Midbrain (tissue), 1 donor: ENCODE measurements at places on chromosomes 7 and 10.

DNA sequence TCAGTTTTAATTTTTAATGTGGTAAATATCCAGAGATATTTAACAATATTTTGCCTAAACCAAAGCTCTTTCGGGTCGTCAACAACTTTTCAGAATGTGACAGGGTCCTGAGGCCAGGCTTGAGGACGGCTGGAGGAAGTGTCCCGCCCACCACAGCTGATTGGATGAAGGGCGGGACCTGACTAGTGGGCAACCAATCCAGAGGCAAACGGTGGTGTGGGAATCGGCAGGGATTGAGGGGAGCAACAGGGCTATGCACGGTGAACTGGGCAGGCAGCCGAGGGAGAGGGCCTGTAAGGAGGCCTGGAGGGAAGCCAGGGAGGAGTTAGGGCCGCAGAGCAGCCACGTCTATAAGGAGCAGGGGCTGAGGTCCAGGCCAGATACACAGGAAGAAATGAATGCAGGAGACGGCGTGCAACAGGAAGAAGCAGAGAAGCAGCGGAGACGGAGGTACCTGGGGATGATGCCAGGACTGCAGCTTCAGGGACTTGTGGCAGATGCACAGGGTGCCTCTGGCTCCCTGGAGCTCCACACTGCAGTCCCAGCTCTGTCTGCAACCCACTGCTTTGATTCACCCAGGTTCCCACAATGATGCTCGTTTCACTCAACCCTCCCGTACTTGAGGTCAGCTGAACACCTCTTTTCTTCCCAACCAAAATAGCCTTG lies 46.1 kb upstream of the ZMIZ1 start:
- no peak for DNase-seq

GRCh38 chr7:133275446-133276095 lies 22.7 kb downstream of the EXOC4 start:
- no peak for DNase-seq

DNA sequence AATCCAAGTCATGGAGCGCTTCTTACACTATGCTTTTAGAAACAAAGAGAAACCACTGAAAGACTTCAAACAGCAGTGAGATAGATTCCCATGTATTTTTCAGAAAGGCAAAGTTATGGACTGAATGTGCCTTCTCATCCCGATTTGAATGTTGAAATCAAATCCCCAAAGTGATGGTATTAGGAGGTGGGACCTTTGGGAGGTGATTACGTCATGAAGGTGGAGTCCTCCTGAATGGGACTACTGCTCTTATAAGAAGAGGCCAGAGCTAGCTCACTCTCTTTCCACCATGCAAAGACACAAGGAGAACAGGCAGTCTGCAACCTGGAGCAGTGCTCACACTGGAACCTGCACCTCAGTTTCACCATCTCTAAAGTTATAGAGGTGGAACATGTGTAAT lies 1279.8 kb downstream of the GATA3 start:
- DNase-seq: no peak

- DNase-seq: no peak
Observed at GRCh38 chr7:143285470-143285778, 666 bp downstream of the TMEM139 start.

- no peak for DNase-seq
Observed at GRCh38 chr7:28536259-28536658, 123.9 kb downstream of the CREB5 start.

GRCh38 chr10:11861341-11861740 lies 38.2 kb downstream of the PROSER2 start:
- no peak for DNase-seq

GRCh38 chr7:131076711-131077181 lies 250.9 kb upstream of the MKLN1 start:
- DNase-seq: no peak

DNA sequence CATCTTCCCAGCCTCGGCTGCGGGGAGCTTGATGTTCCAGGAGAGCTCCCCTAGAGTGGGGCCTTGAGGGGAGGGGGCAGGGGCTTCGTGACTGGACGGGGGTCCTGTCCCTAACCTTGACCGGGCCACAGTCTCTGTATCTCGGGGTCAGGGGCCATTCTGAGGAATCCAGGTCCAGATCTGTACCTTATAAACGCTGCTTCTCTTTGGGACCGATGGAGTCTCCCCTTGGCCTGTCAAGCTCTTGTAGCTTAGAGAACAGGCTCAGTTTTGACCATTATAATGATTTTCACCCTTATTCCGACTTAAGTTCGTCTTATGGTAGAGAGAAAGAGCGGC lies 831 bp downstream of the ZKSCAN5 start:
- no peak for DNase-seq

- DNase-seq: no peak
Observed at GRCh38 chr10:12834116-12834665, 167.3 kb downstream of the CCDC3 start.

DNA sequence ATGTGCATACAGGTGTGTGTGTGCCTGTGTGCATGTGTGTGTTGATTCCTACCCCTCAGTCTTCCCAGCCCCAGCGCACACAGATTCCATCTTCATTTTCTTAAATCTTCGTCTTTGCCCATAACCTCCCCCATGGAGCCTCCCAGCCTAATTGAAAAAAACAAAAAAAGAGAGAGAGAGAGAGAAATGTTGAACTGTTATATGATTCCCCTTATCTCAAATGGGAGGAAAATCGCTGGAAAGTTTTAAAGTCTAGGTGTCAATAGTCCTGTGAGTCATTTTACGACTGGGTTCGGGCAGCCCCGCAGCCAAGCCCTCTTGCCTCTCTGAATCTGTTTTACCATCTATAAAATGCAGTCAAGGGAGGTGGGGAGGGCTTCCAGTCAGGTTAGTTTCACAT lies 60.9 kb downstream of the SPOCK2 start:
- no peak for DNase-seq

- peak; percentile 89 for DNase-seq
Observed at GRCh38 chr10:124992462-124993344, 50.8 kb downstream of the ZRANB1 start.

- no peak for DNase-seq
Observed at GRCh38 chr7:141558544-141559183, 7.5 kb downstream of the AGK start.

GRCh38 chr10:69515699-69516259 lies 57.4 kb downstream of the NEUROG3 start:
- DNase-seq: peak; percentile 33

DNA sequence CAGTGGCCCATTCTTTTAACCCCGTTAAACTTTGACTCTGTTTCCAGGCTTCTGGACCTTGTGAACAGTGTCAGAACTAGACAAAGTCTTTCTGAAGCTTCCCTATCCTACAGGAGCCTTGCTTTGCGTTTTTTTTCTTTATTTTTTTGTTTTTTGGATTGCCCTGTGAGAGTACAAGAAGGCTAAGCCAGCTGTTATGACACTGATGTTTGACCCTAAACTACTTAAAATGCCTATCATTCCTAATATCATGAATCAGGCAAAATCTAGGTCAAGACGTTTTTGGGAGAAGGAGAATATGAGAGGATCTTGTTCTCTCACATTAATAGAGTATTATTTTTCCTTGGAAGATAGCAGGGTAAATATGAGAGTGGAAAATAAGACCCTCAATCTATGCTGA lies 79.8 kb downstream of the EPDR1 start:
- no peak for DNase-seq

- no peak for DNase-seq
Observed at GRCh38 chr7:74284781-74285259, 4.4 kb upstream of the CLIP2 start.

GRCh38 chr7:55463686-55464262 lies 98.6 kb downstream of the LANCL2 start:
- no peak for DNase-seq

DNA sequence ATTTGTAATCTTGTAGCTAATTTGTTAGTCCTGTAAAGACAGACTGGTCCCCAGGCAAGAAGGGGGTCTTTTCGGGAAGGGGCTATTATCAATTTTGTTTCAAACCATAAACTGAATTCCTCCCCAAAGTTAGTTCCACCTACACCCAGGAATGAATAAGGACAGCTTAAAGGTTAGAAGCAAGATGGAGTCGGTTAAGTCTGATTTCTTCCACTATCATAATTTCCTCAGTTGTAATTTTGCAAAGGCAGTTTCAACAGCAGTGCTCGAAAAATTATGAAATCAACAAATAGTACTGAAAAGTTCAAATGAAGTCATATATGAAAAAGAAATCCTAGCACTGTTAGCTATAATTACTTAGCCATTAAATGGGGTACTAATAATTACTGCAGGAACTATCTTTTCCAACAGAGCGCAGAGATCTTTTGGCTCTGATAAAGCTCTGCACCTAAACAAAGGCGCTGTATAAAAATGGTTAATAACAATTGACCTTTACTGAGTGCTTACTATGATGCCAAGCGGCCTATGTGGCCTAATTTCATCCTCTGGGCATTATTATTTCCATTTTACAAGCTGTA lies 756 bp upstream of the SEC24C start:
- DNase-seq: no peak

- DNase-seq: no peak
Observed at GRCh38 chr7:148963583-148964482, 64.5 kb downstream of the PDIA4 start.

- no peak for DNase-seq
Observed at GRCh38 chr7:113519472-113519871, 399.3 kb downstream of the PPP1R3A start.

DNA sequence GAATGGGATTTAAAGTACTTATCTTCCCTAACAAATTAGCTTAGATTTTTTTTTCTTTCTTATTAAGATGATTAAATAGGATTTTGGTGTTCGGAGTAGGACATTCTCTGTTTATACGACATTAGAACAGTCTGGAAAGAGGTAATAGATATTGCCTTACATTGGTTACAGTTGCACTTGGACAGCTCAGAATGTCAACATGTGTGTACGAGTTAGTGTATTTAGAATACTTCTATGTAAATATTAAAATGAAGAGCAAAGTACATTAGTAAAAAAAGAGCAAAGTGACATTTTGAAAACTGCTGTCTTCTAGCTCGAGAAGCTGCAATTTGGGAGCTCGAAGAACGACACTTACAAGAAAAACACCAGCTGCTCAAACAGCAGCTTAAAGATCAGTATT lies 51.5 kb downstream of the SLK start:
- DNase-seq: no peak

GRCh38 chr10:3353235-3353634 lies 180.7 kb upstream of the PITRM1 start:
- no peak for DNase-seq

DNA sequence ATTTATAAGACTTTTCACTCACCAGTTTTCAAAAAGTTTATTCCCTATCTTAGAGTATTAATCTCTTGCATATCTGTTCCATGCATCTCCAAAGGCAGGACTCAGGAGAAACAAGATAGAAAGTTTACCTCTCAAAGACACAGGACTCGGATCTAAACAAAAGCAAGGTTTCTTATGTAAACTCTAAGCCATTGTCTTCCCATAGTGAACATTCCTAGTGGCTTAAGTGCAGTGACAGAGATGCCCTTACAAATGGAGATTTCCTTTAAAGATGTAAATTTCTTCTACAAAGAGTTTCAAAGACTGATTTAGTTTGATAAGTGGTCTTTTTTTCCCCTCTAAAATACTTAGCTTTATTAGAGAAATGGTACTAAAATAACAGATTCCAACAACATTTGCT lies 209.8 kb downstream of the ACTR3B start:
- no peak for DNase-seq

DNA sequence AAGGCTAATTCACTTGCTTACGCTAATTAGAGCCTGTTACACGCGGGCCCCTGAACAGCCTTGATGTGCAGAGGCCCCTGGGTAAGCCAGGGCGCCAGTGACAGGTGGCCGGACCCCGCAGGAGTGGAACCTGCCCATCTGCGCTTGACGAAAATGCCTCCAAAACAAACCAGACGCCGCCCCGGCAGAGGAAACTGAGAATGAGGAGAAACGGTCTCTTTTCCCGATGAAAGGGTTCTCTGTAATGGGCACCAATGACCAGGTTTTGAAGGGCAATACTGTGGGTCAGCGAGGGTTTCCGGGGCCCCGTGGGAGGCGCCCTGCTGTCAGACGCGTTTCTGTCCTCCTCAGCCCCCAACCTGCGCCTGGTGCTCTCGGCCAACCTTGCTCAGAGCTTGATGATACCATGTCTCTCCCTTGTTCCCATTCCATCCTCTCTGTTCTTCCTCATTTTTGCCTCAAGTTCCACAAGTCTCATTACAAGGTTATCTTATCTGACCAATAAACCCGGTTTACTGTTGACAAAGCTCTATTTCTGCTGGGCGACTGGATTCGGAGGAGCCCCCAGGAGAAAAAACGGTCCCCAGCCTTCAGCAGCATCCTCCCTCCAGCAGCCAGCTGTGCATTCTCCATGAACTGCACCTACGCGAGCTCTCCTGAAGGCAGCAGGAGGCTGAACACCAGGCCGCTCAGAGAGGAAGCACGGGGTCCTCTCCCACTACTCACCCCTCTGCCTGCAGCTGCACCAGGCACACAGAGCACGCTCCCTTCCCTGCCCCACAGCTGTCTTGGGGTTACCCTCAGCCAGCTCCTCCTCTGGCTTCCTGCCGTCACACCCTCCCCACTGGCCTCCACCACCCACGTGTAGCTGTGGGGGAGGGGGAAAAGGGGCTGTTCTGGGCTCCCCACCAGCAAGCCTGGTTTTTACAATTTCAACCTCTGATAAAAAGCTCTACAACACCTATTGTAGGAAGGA lies 202.0 kb downstream of the MAD1L1 start:
- DNase-seq: no peak

- DNase-seq: no peak
Observed at GRCh38 chr10:117543225-117544003, 868 bp downstream of the EMX2 start.

DNA sequence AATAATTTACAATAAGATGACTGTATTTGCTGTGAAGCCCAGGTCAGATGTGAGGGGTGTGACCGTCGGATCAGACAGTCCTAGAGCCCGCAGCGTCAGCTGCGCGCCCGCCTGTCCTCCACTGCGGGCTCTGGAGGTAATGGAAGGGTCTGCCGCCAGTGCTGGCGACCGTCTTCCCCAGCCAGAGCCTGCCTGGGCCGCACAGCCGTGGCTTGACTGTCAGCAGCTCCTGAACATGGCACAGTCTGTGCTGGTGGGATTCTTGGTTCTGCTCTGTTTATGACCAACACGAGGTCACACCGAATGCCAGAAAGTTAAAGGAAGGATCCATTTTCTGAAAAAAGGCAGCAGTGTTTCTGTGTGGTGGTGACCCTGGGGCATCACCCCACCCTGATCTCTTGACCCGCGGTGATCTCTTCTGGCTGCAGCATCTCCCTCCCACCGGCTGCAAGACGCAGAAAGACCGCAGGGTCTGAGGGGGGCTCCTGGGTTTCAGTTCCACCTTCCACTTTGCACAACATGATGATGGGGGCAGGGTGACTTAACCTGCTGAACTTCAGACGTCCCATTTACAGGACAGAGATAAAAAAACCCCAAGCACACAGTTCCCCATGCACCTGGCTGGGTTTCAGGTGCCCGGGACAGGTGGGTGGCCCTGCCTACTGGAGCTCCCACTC lies 103.7 kb downstream of the DNAJB6 start:
- no peak for DNase-seq
